Muscle of arm (tissue), 14 donors: ENCODE measurements at places on chromosomes 3 and 15. TPM values are rescaled to one million over a fixed set of nuclear protein-coding genes. Genes with fewer than 3 reads are reported as not detected.
A peak's percentile ranks its signal among the peaks of the same experiment; 100 is the strongest.

DNA sequence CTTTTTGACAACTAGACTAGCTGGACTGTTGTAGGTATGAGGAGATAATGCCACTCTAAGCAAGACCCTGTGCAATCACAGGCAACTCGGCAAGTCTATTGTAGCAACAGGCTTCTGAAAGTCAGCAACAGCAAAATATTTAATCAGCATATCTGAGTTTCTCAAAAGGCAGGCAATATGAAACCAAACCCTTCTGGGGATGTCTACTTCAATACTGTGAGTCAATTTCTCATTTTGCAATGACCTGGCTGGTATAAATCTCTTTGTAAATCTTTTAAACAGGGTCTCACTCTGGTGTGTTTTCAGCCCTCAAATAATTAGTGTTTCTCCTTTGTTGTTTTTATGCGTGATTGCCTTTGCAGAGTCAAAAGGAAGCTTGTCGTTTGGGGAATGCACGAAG, 1044.5 kb downstream of the NTRK3 start:
- no peak for DNase-seq

- no peak for DNase-seq
Measured at GRCh38 chr3:143040261-143040879, 39.0 kb downstream of the U2SURP start.

- no peak for DNase-seq
Measured at GRCh38 chr3:37453393-37454389, 279.3 kb upstream of the LRRFIP2 start.

- DNase-seq: no peak
Measured at GRCh38 chr3:157360044-157360443, 76.6 kb upstream of the PTX3 start.

DNA sequence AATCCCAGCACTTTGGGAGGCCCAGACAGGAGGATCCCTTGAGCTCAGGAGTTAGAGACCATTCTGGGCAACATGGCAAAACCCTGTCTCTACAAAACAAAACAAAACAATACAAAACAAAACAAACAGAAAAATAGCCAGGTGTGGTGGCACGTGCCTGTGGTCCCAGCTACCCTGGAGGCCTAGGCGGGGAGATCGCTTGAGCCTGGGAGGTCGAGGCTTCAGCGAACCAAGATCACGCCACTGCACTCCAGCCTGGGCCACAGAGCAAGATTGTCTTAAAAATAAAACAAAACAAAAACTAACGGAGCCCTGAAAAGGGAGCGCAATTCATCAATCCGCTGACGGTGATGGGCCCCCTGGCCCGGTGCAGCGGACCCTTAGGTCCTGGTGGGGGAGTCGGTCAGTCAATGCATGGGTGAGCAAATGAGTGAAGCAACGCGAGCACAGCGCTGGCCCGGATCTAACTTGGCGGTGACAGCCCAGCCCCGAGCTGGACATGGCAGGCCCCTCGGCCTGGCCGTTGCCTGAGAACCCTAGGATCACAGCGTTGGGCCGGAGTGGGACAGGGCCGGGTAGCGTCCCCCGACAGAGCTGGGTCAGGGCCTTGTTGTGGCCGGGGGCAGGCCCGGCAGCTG, 52.4 kb upstream of the BLM start:
- DNase-seq: peak; percentile 63

GRCh38 chr3:66671291-66671690, 170.5 kb upstream of the LRIG1 start:
- DNase-seq: no peak

GRCh38 chr15:70091726-70092463, 5.8 kb downstream of the TLE3 start:
- no peak for DNase-seq

RSRC1 gene
- polyA plus RNA-seq: not detected

DNA sequence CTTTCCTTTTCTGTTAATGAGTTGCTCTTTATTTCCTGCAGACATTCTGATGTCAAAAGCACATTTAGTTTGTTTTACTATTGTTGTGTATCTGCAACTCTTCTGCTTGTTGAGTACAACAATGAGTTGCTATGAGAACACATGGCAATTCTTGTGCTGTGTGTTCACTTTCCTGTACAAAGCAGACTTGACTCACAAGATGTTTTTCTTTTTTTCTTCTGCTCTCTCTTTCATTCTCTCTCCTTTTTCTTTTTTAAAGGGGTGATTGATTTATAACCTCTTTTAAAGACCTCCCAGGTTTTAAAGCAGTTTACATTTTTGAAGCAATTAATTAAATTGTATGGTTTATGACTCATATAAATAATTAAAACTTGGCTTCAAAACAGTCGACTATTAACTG, 31.6 kb upstream of the ABHD10 start:
- no peak for DNase-seq

DNA sequence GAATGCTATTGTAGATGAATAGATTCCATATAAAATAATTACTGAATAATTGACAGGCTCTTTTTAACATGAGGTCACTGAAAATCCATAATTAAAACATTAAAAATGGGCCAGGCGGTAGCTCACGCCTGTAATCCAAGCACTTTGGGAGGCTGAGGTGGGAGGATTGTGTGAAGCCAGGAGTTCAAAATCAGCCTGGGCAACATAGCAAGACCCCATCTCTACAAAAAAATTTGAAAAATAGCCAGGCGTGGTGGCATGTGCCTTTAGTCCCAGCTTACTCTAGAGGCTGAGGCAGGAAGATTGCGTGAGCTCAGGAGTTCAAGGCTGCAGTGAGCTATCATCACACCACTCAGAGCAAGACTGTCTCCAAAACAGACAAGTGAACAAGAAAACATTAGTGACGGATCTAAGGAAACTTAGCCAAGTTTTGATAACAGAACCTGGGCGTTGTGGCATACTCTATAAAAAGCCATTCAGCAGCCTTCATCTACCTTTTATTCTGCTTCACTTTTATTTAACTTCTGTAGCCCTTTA, 110.5 kb downstream of the KLHL25 start:
- no peak for DNase-seq

DNA sequence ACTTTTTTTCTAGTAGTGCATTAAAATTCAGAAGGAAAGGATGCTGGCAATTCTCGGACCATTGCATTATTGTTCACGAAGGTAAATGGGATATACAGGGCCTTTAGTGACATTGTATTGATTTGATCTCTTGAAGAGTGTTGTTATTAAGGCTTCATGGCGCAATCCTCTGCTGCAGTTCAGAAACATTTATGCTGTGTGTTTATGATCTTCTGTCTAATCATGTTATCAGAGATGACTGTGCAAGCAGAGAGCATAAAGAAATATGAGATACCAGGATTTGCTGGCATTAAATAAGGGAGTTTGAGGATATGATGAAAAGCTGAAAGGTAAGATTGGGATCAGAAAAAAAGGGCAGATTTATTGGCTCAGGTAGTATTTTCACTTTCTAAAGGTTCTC, 180.6 kb downstream of the EPHA6 start:
- DNase-seq: no peak

IL5RA gene
- polyA plus RNA-seq: 0.09 TPM

CKMT1A gene
- polyA plus RNA-seq: not detected

DNA sequence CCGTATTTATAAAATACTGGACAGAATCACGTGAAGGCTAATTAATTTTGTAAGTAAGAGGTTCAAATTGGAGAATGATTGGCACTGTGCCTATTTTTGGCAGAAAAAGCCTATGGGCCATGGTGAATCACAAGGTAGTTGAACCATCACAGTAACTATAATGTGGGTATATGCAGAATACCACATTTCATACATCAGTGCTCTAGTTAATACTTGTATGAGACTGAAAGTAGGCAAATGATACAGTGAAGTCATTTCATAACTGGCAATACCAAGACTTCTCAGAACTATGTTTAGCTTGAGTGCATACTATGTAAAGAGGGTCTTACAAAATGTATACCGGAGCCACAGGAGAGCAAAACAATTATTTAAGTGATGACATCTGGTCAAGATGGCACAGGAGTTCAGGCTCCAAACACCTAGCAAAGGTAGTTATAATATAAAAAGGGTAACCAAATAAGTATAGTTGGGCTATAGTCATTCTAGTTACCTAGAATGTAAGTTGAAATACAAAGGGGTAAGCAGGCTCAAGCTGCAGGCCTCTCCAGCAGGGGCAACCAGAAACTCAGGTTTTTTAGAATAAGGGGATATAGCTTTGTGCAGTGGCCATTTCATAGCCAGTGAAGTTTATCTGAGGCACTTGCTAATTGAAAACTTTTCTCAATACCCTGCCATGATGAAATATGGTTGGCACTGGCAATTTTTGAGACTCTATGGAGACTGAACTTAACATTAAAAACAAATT, 19.1 kb downstream of the GPR160 start:
- DNase-seq: no peak

DNA sequence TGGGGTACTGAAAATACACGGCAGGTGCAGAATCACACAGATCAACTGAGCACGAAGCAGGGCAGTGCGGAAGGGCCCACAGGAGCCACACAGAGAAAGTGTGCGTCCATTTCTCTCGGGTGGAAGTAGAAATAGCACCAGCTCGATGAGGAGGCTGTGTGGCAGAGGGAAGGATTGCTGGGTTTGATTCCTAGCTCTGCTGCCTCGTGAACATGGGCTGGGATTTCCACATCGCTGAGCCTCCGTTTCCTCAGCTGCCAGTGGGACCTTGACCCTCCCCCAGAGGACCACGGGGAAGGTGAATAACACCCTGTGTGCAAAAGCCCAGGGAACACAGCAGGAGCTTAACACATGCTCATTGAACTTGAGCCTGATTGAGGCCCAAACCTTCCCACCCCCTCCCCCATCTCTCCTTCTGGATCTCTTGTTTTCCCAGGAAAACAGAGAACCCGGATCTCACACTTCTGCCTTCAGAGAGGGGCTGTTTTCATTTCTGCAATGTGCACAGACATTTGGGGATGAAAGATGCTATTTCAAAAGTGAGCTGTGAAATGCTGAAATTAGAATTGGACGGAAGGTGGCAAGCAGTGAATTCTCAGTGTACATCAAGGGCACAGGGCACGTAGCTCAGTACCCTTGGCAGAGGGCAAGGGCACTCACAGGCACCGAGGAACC, 38.4 kb downstream of the ABTB1 start:
- DNase-seq: no peak

FILIP1L gene
- polyA plus RNA-seq: 63.3 TPM

DNA sequence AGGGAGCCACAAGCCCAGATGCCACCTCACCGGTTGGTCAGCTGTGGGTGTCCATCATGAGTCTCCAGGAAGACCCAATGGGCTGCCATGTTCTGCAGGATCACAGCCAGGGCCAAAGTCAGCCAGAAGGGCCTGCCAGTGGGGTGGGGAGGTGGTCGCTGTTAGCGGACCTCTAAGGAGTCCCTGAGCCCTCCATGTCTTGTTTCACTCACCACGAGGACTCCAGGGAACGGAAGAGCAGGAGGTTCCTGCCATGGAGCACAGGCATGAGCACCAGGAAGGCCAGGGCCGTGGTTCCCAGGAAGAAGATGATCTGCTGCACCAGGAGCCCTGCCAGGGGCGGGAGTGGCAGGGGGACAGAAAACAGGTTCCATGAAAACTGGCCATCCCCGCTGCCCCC, 8.6 kb downstream of the ISLR start:
- no peak for DNase-seq

RFT1 gene
- polyA plus RNA-seq: 13.6 TPM

DNA sequence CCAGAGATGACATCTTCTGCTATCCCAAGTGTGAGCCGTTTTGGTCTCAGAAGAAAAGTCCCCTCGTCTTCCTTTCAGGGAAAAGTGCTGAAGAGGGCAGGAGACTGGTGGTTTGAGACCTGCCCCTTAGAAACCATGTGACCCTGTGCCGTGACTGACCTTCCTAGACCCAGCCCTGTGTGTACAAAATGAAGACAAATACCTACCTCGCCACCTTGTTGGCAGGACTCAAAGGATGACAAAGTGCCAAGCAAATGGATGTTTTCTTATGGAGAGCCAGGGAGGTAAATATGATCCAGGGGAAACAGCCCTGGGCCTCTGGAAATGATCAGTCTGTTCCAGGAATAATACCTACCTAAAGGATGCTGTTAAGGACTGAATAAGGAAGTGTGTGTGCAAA, 41.3 kb downstream of the FAM174B start:
- no peak for DNase-seq

DNA sequence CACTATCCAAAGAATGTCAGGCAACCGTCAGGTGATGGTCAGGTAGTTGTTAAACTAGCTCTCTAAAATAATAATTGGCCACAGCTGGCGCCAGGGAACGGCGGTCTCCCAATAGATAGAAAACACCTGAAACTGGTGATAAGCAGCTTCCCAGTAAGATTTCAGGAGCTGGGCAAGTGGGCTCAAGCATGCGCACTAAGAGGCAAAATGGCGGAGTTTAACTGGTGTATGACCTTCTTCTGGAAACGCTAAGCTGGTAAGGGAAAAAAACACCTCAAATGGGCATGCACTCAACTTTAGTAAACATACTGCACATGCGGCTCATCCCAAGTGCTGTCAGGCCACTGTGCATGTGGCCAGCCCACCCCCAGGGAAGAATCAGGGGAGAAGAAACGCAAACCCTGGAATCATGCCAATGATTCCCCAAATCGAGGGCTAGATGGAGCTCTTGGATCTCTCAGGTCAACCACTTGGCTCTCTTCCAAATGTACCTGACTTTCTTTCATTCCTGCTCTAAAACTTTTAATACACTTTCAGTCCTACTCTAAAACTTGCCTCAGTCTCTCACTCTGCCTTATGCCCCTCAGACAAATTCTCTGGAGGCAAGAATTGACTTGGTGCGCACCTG, 195.0 kb downstream of the ZNF621 start:
- DNase-seq: peak; percentile 28
